ENCODE measurements at places on chromosomes 2 and 18. TPM values are rescaled to one million over a fixed set of nuclear protein-coding genes. Genes with fewer than 3 reads are reported as not detected.
A peak's percentile ranks its signal among the peaks of the same experiment; 100 is the strongest.

- DNase-seq, result no peak
These were observed 307.5 kb downstream of the C1D start for GRCh38 chr2:67755156-67755882.

GRCh38 chr18:67219821-67220220 is 296.7 kb downstream of the DSEL start:
- no peak for DNase-seq

VIT gene
- 2.9 TPM for total RNA-seq

GRCh38 chr2:203238292-203238703 is 520 bp upstream of the CYP20A1 start:
- DNase-seq, result no peak

FAP gene
- 142 TPM for total RNA-seq

DNA sequence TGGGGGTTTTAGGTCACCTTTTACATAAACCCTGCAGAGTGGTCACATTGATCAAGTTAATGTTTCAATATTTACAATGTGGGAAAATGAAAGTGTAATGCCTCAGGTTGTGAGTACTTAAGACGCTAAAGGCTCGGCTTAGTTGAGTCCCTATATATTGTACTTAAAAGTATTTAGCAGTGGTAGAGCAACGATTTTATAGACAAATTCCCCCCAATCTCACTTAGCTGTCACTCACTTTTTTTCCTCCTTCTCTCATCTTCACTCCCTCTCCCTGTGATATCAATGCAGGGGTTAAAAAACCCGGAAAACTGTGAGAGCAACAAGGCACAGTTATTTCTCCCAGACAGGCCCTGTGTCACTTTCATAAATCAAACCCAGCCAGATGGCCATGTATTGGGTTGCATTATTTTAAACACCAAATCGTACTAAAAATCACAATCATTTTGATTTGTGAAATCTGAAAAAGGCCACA is 5.4 kb downstream of the POU3F3 start:
- DNase-seq, result no peak

DNA sequence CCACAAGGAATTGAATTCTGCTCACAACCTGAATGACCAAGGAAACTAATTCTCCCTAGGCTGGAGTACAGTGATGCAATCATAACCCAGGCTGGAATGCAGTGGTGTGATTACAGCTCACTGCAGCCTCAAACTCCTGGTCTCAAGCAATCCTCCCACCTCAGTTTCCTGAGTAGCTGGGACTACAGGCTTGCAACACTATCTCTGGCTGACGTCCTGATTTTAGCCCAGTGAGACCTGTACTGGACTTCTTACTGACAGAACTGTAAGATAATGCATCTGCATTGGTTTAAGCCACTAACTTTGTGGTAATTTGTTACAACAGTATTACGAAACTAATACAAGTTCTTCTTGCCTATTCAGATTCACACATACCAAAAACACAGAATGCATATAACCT is 9.5 kb upstream of the KDSR start:
- no peak for DNase-seq

DNA sequence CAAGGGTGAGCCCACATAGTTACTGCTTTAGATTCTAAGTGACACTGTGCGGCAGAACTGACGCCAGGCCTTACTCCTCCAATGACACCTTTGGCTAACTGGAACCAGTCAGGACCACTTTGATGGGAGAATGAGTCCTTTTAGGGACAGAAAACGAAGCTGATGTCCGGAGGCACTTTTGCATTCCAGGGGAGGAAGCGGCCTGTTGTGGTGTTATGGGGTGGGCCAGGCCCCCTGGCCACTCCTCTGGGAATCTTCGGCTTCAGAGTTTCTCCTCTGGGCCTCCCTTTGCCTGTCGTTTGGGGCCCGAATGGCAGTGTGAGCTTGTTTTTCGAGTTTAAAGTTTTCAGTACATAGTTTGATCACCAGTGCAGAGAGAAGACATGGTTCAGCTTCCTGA is 65.9 kb downstream of the MBP start:
- peak; percentile 76 for DNase-seq

STARD6 gene
- total RNA-seq, result 0.88 TPM

- peak; percentile 60 for DNase-seq
These were observed 17.4 kb downstream of the TRPM8 start for GRCh38 chr2:233934524-233934923.

GRCh38 chr18:79339094-79339908 is 56.4 kb upstream of the NFATC1 start:
- DNase-seq, result no peak

AGXT gene
- total RNA-seq, result 0.10 TPM

GRCh38 chr2:102315921-102316320 is 4.6 kb downstream of the IL1RL1 start:
- DNase-seq, result no peak

DNA sequence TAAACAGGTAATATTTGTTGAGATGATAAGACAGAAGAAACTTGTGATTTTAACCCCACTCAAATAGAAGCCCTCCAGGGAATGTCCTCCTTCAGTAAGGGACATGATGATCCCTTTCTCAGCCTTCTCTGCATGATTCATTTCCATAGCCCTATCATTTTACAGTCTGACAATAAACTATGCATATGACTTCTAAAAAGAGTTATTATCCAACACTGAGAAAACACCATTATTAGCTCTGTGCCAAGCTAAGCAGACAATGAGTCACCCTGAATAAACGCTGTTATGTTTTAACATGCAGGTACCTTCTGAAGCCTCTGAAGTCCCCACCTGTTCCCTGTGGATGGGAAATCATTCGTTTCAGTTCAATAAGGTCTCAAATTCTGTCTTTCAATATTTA is 54.7 kb downstream of the DTNB start:
- DNase-seq, result peak; percentile 28

DNA sequence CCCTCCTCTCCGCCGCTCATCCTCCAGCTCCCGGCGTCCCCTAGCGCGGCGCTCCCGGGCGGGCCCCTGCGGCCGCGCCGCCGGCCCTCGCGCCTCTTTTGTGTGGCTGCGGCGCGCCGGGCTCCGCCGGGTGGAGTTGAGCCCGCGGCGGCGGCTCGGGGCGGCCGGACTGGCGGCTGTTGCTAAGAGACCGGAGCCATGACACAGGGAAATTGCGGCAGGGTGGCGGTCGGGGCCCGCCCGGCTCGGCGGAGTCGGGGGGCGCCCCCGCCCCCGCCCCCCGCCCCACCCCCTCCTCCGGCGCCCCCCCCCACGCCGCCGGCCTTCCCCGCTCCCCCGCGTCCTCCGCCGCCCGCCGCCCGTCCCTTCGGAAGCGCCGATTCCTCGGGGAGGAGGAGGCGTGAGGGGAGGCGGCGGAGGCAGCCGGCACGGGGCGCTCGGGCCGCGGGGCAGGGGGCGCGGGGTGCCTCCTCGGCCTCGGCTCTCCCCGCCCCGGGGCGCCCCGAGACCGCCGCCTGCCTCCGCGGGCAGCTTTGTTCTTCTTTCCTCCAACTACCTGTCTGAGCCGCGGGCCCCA is at the start of gene TMEM200C:
TMEM200C (minus strand) TSS at position 224 of the 577 bp plus-strand sequence. CDS start 3,459 bp downstream, outside the sequence.
- DNase-seq, result no peak

COL4A3 gene
- total RNA-seq, result 0.29 TPM

DNA sequence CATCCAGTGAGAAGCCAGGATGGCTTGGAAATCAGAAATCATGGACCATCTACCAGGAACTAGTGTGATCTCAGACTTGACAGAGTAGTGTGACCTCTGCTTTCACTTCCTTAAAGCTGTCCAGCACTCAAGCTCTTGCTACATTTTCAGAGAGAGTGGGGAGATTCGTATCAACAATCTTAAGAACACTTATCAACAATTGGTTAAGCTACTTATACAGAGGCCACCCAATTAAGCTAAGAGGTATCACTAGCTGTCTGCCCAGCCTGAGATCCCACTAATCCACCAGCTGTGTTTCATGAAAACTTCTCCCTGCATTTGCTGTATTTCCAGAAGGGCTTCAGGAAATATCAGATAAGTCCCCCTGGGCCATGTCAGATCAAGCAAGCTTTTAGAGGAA is 4.2 kb downstream of the RPRM start:
- no peak for DNase-seq

GRCh38 chr2:43774617-43775016 is 778 bp downstream of the DYNC2LI1 start:
- DNase-seq, result no peak

GRCh38 chr18:10727477-10727876 is 201.7 kb downstream of the NAPG start:
- DNase-seq, result peak; percentile 13

GRCh38 chr2:227818675-227819397 is 5.2 kb downstream of the CCL20 start:
- DNase-seq, result peak; percentile 80

DNA sequence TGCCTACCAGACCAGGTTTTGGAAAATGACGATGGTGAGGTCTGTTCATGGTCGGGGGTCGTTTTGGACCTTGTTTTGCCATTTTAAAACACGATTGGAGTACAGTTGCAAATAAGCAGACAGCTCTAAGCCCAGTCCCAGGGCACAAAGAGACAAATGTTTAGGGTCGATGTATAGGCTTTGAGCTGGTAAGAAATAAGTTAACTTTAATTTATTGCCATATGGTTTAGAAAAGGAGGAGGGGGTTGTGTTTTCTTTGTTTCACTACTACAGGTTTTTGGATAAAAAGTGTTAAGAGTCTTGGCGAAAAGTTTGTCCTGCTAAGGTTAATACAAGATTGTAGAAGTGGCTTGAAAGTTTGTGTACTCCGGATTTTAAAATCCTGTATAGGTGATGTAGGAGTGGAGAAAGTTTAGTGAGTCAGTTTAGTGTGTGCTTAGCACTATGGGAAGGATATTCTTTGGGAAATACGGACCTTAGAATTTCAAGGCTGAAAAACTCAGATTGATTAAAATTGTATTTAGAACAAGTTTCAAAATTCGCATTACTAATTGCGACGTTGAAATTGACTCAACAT is 1.3 kb downstream of the KCMF1 start:
- DNase-seq, result no peak

DNA sequence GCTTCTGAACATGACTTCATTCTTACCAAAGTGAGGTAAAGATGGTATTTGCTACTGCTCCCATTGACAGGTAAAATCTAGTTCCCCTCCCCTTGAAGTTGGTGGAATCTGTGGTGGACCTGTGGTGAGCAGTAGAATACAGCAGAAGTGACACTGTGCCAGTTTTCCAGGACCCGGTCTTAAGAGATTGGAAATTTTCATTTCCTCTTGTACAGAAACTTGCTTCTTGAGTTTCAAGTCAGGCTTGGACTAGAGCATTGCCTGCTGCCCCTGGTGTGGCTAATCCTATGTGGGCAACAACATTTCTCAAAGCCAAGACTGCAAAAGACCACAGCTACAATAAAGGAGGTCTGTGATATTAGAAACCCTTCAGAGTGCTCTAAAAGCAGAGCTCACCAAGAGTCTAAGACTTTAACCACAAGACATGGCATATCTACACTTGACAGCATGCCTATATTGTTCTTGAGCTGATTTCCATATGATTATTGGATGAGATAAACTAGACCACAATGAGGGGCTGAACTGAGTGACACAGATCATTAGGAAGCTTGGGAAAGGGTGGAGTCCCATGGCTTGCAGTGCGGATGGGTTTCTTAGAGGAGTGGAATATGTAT is 458.1 kb downstream of the BCL11A start:
- no peak for DNase-seq

DNA sequence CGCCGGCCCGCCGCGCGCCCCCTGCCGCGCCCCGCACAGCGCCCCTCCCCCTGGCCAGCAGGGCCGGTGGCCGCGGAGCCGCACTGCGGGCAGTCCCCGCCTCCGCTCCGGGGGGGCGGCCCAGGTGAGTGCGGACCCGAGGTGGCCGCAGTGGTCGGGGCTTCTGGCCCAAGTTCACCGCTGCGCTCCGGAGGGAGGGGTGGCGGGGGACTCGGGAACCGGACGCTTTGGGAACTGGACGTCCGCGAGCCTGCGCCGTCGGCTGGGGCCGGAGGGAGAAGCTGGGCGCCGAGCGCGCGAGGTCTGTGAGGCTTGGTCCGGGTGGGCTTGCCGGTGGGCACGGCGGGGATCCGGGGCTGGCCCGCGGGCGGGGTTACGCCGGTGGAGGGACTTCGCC is 591 bp upstream of the LDLRAD4 start:
- no peak for DNase-seq

GRCh38 chr2:14903709-14904374 is 271.3 kb downstream of the LRATD1 start:
- DNase-seq, result no peak

DNA sequence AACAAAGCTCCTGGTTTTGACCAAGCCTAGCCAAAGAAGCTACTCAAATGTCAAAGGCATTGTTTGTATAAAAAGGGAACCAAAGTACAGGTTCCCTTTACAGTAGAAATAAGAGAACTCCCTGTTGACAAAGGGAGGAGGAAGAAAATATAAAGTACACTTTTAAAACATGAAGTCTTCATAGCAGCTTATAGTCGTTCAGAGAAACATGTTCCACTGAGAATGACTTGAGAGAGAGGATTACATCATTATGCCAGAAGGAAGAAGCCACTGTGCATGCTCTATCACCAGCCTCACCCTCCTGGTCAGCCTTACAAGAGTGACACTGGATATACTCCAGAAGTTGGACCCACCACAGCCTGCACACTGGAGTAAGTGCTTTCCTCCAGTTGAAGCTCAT is 2.5 kb upstream of the DHRS9 start:
- DNase-seq, result no peak

DNA sequence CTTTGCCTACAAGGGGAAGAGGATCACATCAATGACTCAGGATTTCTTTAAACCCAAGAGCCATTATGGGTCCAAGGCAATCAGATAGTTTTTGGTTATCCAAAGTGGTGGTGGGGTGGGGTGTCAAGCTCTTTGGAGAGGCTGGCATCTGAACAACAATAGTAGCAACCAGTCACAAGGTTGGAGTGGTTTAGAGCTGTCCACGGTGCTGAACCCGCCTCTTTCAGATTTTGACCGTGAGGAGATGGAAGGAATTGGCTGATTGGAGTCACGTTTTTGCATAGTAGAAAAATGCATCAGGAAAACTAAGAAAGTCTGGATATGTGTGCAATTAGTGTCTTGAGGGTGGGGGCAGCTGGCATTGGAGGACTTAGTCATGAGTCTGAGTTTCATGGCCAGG is 159.9 kb downstream of the LOXHD1 start:
- DNase-seq, result peak; percentile 29

- DNase-seq, result no peak
These were observed 134.5 kb upstream of the DDX18 start for GRCh38 chr2:117679952-117680351.

DNA sequence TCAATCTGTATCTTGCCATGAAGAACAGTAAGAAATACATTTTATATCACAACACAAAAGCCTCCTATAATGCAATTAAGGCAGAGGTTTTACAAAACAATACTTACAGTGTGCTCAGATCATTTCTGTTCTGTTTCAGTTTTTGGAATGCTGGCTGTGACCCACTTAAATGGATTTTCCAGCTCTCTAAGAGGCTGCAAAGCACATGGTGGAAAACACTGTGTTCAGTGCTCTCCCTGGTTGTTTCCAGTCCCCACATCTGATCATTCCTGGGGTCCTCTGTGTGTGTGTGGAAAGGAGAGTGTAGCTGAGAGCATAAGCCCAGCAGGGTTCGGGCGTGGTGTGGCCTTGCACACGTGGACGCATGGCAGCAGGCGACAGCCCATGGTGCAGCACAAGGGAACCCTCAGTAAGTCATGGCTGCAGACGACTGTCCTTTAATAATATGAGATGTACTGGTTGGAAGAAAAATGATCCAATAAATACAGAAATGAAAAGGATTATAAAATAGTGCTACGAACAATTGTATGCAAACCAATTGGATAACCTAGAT is 95.6 kb downstream of the FAM210A start:
- no peak for DNase-seq

OSR1 gene
- total RNA-seq, result 3.6 TPM

GRCh38 chr2:121201796-121202195 is 83.2 kb downstream of the TFCP2L1 start:
- DNase-seq, result no peak

GRCh38 chr2:121955426-121955825 is 200.0 kb downstream of the TSN start:
- no peak for DNase-seq

Data from RPMI7951 (cell line).